ENCODE measurements at places on chromosomes 13 and 19.

GRCh38 chr13:76474966-76475365 lies 411.2 kb downstream of the KCTD12 start:
- DNase-seq = no peak

GRCh38 chr19:57465680-57466381 lies 8.9 kb upstream of the VN1R1 start:
- DNase-seq = peak; percentile 55

DNA sequence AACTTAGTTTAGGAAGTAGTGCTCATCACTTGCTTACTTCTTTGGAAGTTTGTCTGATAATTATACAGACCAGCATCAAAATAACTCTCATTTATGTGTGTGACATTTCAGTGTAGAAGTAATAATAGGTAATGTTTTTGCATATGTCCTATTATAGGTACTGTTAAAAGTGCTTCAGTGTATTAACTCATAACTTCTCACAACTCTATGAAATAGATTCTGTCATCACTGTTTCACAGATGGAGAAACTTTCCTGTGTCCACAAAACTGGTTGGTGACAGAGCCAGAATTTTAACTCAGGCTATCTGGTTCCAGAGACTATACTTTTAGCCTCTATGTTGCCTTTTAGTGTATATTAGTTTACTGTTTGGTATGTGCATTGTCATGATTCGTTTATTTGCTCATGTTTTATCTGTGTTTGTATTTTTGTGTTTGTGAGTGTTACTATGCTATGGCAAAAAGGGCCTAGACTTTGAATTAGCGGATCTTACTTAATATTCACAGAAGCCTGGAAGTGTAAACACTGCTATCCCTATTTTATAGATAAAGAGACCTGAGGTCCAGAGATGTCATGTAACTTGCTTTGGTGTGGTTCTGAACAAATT lies 12.7 kb downstream of the LPAR6 start:
- DNase-seq = no peak

- DNase-seq = no peak
These were observed 106.0 kb downstream of the USP12 start for GRCh38 chr13:27065582-27065981.

DNA sequence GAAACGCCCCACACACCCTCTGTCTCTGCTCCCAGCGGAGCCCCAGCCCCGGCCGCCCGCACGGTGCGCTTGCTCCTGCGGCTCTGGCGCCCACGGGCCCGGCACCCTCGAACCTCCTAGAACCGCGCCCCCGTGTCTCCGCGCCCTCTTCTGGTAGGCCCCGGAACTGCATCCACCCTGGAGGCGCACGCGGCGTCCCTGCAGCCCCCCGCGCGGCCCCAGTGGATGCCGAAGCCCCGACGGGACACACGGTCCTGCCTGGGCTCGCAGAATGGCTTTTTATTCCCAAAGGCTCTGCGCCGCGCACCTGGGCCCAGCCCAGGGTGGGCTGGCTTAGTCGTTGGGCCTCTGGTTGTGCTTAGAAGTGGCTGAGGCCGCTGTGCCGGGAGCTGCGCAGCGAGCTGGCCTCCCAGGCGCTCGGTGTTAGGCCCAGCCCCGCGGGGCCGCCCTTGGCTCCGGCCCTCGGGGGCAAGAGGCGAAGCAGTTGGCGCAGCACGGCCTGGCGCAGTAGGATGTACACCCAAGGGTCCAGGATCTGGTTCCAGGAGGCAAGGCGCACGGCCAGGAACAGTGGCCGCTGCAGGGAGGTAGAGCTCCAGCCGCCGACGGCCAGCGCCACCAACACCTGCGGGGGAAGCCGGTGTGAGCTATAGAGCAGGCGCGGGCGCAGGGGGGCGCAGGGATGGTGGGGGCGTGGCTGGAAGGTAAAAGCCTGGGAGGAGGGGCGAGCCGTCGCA lies 2.8 kb downstream of the PTGER1 start:
- DNase-seq = no peak

- DNase-seq = no peak
These were observed 2.9 kb downstream of the HIF3A start for GRCh38 chr19:46299695-46300094.

- no peak for DNase-seq
These were observed 235.8 kb upstream of the MIR17HG start for GRCh38 chr13:91111476-91112200.

GRCh38 chr19:52590728-52591127 lies 20.6 kb downstream of the ZNF701 start:
- DNase-seq = no peak

DNA sequence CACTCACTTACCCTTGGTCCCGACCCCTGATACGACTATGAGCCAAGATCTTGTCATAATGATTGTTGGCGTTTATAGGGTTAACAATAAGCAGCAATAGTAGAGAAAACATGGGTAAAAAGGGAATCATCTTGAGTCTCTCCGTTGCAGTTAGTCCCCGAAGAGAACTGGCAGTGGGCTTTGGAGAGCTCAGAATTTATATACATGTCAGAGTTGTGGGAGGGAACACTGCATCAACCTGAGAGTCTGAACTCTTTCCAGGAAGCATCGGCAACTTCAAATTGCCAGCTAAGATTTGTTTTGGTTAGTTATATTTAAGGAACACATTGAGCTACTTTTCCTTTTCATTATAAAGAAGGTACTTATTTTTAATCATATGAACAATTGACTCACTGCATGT lies at the start of gene POSTN:
POSTN (minus strand) TSS at position 172 of the 400 bp plus-strand sequence; CDS start at position 130, 42 bp downstream.
- no peak for DNase-seq

- DNase-seq = no peak
These were observed 911.0 kb downstream of the UQCRFS1 start for GRCh38 chr19:28301961-28302360.

DNA sequence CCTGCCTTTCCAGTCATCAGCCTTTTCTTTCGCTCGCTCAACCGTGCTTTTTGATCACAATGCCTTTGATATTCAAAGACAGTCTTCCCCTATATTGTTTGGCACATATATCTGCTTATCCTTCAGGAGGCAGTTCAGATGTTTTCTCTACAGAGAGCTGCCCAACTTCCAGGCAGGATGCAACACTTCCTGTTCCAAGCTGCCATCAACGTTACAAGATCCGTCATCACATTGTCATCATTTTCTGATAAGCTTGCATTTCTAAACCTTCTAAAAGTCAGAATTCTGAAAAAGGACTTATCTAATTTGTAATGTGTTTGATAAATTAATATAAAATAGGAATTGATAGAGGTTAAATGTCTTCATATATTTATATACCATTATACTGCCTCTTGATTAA lies 574.2 kb downstream of the TBC1D4 start:
- no peak for DNase-seq

- DNase-seq = peak; percentile 98
These were observed 5.0 kb upstream of the JUNB start for GRCh38 chr19:12786141-12786870.

- DNase-seq = peak; percentile 30
These were observed 5.8 kb downstream of the NDUFB7 start for GRCh38 chr19:14565765-14566711.

GRCh38 chr19:14363183-14364097 lies 17.8 kb upstream of the ADGRE5 start:
- peak; percentile 72 for DNase-seq

DNA sequence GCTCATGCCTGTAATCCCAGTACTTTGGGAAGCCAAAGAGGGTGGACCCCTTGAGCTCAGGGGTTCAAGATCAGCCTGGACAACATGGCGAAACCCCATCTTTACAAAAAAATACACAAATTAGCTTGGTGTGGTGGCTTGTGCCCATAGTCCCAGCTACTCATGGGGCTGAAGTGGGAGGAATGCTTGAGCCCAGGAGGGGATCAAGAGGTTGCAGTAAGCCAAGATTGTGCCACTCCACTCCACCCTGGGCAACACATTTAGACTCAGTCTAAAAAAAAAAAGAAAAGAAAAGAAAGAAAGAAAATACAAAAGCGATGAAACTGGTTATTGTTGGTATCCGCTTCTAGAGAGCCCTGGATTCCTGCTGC lies 597.4 kb downstream of the UQCRFS1 start:
- no peak for DNase-seq

- no peak for DNase-seq
These were observed 714 bp downstream of the PLPP2 start for GRCh38 chr19:290372-291005.

- DNase-seq = peak; percentile 16
These were observed 7.9 kb upstream of the DPY19L3 start for GRCh38 chr19:32397671-32398101.

- peak; percentile 49 for DNase-seq
These were observed 964 bp downstream of the SPINT2 start for GRCh38 chr19:38265213-38265861.

- no peak for DNase-seq
These were observed 11.6 kb upstream of the RASA3 start for GRCh38 chr13:114143806-114144605.

GRCh38 chr13:69324090-69324886 lies 783.3 kb upstream of the ATXN8OS start:
- DNase-seq = no peak

- DNase-seq = no peak
These were observed 31.4 kb upstream of the TPTE2 start for GRCh38 chr13:19592657-19593180.

DNA sequence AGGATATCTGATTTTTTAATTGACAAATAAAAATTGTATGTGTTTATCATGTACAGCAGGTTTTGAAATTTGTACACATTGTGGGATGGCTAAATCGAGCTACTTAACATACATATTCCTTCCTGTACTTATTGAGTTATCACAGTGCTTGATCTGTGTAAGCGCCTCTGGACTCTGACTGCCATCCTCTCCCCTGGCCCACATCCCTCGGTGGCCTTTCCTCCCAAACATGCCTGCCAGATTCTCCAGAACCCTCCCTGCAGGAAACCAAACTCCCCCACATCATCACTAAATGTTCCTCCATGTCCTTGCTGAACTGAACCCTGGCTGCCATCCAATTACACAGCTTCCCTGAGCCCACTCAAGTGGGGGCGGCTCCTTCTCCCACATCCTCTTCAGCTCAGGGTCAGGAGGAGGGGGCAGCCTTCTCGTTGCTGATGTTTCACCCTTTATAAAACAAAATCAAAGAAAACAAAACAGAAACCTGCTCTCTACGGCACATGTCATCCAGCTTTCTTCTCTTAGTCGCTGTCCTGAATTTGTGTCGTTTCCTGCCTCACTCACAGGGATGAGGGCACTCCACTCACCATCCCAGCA lies 97.1 kb upstream of the SPATA13 start:
- DNase-seq = no peak

GRCh38 chr19:12126707-12127106 lies 13.4 kb downstream of the ZNF20 start:
- DNase-seq = no peak

DNA sequence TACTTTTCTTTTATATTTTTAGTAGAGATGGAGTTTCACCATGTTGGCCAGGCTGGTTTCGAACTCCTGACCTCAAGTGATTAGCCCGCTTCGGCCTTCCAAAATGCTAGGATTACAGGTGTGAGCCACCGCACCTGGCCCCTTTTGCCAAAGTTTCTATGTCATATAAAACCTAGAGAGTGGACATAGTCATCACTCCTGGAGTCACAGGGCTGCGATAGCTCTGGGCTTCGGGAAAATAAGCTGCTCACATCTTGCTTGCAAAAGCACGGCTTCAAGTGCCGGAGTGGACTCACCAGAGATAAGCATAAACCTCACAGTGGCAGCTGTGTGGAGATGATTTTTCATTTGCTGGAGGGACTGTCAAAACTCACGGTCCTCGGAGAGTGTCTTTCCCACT lies 171.2 kb downstream of the TEX29 start:
- no peak for DNase-seq

- DNase-seq = no peak
These were observed 112.7 kb upstream of the TSHZ3 start for GRCh38 chr19:31461814-31462539.

DNA sequence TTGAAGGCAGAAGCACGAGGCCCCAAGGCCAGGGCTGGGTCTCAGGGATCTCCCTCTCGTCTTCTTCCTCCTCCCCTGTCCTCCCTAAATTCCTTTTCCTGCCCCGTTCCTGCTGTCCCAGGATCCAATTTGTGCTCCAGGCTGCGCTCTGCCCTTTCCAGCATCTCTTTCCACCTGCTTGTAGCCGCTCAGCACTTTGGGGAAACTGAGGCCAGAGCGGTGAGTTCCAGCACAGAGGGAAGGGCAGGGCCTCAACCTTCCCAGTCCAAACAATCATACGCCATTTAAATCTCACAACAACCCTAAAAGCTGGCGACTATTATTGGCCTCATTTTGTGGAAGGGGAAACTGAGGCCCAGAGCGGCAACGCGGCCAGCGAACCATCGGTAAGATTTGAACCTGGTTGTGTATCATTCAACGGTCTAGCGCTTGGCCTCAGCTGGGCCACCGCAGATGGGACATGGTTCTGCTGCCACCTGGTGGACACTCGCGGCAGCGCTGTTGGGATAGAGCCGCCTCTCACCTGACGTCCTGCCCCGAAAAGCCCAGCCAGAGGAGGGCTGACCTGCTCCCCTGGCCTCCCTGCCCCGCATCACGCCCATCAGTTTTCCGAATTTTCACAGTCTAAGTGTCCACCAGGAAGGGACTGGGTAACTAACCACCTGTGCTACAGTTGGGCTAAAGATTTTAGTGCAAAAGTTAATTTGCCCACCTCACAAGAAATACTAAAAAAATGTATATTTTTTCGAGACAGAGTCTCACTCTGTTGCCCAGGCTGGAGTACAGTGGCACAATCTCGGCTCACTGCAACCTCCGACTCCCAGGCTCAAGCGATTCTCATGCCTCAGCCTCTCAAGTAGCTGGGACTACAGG lies 4.2 kb upstream of the RPL18A start:
- DNase-seq = peak; percentile 86

- DNase-seq = no peak
These were observed 98.8 kb downstream of the ING1 start for GRCh38 chr13:110812121-110812868.

- DNase-seq = no peak
These were observed 63.1 kb upstream of the FRY start for GRCh38 chr13:31968473-31968872.

- DNase-seq = no peak
These were observed 18.2 kb downstream of the FCGBP start for GRCh38 chr19:39916236-39916635.

- DNase-seq = no peak
These were observed 934.9 kb downstream of the SLITRK6 start for GRCh38 chr13:84864341-84864740.

GRCh38 chr13:77952737-77953136 lies 34.1 kb upstream of the EDNRB start:
- no peak for DNase-seq

GRCh38 chr13:94210816-94211215 lies 268.7 kb downstream of the DCT start:
- no peak for DNase-seq

- no peak for DNase-seq
These were observed 3.7 kb upstream of the ZNF444 start for GRCh38 chr19:56137405-56137804.

- DNase-seq = no peak
These were observed 130.5 kb downstream of the RNF17 start for GRCh38 chr13:24894277-24894971.

- DNase-seq = no peak
These were observed 63.1 kb downstream of the CEBPG start for GRCh38 chr19:33436360-33437345.

Measured in PC-9 (cell line).